Activated CD4-positive, alpha-beta T cell treated with anti-CD3 and anti-CD28 coated beads, Interleukin-10, Interleukin-2, amounts not matched to agents 100 ng/mL and 50 ng/mL, durations not matched to agents 16 hours and 8 hours (primary cell): ENCODE measurements at places on chromosomes 5 and 9.

DNA sequence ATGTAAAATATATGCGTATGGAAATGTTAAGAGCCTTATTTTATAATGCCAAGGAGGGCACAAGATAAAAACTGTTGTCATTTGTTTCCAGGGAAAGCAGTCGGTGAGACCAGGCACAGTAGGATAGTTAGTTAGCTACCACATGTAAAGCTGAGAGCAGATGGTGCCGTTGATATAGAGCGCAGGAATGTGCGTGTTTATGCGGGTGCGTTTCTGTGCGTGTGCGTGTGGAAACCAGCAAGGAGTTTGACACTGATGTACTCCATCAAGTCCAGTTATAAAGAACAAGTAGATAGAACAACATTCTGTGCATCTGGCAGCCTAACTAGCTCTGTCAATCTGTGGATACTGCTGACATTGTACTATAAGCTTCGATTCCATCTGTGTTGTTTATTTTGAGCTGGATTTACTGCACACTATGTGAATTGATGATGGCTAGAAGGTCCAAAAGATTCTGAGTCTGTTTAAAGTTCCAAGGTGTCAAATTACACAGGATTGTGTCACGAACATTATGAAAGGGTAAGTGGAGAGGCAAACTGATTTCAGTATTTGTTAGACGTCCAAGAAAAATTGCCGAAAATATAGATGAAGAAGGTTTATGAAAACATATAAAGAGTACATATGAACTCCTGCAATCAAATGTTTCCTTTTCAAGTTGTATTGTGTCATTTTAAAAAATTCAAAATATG lies 494.9 kb upstream of the MEF2C start:
- no peak for DNase-seq

- no peak for DNase-seq
Observed at GRCh38 chr5:179268966-179269693, 76.1 kb downstream of the ADAMTS2 start.

GRCh38 chr9:10208691-10209069 lies 404.1 kb downstream of the PTPRD start:
- no peak for DNase-seq

- DNase-seq: no peak
Observed at GRCh38 chr5:110072651-110073050, 382.9 kb downstream of the MAN2A1 start.

DNA sequence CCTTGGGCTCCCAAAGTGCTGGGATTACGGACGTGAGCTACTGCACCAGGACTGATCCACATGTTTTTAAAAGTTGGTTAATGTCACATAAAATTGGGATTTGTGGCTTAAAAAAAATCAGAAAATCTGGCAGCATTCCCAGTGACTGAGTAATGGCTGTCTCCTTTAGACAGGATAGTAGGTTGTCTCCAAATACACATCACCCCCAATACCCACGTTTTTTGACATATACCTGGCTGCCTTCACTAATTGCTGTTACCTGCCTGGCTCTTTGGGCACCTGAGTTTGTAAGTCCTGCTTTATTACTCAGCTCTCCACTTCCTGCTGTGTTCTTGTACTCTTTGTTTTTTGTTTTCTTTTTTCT lies 84.8 kb downstream of the KDM4C start:
- DNase-seq: no peak

- DNase-seq: peak; percentile 84
Observed at GRCh38 chr5:103139264-103139865, 19.3 kb downstream of the PPIP5K2 start.

- no peak for DNase-seq
Observed at GRCh38 chr5:154355129-154355611, 90.6 kb upstream of the SAP30L start.

DNA sequence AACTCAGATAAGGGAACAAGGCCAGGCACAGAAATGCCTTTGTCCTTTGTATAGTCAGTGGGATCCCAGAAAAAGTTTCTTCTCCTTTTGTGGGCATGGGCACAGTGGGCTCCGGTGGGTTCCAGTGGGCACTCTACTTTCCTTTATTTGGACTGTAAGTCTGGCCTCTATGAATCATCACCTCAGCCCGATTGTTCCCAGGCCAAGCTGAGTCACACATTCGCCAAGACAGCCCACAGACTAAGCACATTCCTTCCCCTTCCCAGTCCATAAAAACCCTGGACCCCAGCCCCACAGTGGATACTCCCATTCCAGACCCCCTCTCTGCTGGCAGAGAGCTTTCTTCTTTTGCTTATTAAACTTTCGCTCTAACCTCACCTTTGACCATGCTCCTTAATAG lies 165.0 kb downstream of the FBXL17 start:
- no peak for DNase-seq
